Activated naive CD4-positive, alpha-beta T cell treated with Interleukin-2 at 50 U/mL for 16 hours (primary cell): ENCODE measurements at places on chromosomes 5 and 9.

DNA sequence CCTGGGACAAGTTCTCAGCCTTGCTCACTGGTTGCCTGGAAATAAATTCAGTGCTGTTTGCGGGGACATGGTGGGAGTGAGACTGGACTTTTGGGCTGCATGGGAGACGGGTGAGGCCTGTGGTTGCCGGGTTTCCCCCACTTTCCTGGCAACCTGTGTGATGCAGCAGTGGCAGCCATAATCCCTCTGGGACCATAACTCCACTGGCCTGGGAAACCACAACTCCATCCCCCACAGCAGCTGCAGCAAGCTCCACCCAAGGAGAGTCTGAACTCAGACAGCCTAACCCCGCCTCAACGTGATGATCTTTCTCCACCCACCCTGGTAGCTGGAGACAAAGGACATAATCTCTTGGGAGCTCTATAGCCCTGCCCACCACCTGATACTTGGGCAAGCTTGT lies 349.9 kb downstream of the PIK3R1 start:
- DNase-seq, result no peak

GRCh38 chr5:131563434-131564228 lies 71.4 kb downstream of the RAPGEF6 start:
- DNase-seq, result no peak

DNA sequence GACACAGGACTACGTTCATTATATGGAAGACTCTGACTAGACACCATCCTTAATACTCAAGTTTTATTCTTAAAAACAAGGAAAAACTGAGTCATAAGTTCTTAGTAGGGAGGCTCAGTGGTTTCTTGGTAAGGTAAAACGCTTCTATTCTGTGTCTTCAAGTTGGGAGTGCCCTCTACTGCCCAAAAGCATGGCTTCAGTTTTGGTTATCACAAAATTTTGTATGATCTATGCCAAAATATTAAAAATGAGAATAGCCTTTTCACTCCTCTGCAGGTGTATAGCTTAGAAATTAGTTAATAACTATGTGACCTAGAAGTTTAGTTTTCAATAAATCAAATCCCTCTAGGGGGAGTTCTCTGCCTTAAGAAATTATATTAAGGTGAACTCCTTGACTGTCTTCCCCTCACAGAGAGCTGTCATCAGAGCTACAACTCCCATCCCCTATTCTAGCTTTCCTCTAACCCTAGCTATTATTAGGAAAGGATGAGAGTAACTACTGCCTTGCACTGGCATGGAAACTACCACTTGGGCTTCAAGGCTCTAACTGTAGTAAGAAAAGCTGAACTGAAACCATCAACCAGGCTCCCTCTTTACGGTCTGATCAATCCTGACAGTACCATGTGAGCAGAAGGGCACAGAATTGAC lies 189.7 kb downstream of the GNAQ start:
- no peak for DNase-seq

- no peak for DNase-seq
Measured at GRCh38 chr5:144088206-144089064, 82.0 kb downstream of the YIPF5 start.

GRCh38 chr9:107875571-107875980 lies 386.0 kb upstream of the KLF4 start:
- DNase-seq, result no peak

DNA sequence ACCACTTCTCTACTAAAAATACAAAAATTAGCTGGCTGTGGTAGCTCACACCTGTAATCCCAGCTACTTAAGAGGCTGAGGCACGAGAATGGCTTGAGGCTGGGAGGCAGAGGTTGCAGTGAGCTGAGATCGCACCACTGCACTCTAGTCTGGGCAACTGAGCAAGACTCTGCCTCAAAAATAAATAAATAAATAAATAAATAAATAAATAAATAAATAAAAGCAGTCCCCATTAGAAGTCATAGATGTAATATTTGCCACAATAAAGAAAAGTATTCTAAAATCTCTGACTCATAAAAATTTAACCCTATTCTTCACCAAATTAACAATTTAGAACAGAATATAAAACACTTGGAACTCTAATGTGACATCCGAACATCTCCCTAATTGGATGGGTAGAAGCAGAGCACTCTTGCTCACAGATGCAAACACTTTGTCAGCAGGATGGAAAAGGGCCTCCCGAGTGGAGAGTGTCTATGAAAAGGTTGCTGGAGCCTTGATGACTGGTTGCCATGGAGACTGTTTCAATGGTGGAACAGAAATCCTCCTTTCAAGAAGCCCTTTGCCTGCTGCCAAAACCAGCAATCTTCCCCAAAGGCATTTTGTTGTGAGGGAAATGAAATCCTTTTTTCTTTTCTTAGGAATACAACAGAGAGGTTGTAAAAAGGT lies 38.9 kb upstream of the TRAF1 start:
- DNase-seq, result no peak
